Activated naive CD8-positive, alpha-beta T cell treated with anti-CD3 and anti-CD28 coated beads for 36 hours (primary cell): ENCODE measurements at places on chromosomes 2 and 18. TPM values are rescaled to one million over a fixed set of nuclear protein-coding genes. Genes with fewer than 3 reads are reported as not detected.

The MAPRE3 gene
- total RNA-seq, result 2.3 TPM

The CDK15 gene
- total RNA-seq, result not detected

DNA sequence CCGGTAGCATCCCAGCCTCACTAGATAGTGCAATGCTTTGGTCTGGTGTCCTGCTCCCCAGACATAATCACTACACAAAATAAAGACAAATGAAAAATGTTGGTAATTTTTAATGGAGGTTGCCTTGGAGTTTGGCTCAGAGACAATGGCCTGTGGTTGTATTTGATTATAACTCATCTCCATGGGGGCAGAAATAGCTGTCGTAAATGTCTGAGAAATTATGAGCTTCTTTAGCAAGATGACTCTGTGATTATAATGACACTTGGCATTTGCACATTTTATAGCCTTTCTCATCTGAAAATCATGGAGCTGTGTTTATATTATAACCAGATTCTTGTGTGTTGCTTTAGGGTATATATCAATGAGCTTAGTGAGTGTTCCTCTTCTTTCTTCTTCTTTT lies 1779.7 kb upstream of the CELF4 start:
- no peak for DNase-seq

The CNDP1 gene
- total RNA-seq, result not detected

- no peak for DNase-seq
Observed at GRCh38 chr18:35038881-35039491, 2.2 kb upstream of the MAPRE2 start.

DNA sequence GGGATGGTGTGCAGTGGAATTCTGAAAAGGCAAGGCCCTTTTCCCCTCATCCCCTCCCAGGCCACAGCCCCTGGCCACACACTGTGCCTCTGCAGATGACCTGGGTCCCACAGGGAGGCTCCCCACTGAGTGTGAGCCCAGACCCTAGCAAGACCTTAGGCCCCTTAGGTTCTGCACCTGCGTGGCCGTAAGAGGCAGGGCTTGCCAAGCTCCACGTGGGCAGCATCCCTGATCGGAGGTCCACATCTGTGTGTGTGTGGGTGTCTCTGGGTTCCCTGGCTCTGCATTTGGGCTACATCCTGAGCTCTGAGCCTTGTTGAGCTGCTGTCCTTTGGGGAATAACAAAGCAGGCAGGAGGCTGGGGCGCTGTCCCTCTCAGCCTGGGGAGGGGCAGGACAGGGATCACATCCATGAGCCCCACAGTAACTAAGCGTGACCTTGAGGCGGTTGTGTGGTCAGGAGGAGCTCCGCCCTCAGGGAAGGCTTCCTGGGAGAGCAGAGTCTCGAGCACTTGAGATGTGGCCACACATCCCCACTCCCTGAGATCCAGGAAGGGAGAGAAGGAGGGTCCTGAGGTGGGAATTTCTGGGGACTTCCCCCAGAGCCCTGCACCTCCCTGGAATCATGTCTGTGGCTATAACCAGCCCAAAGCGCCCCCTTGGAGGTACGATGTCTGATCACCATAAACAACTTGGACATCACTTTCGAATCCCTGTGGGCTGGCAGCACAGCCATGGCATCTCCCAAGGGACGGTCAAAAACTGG lies 84.8 kb downstream of the STPG4 start:
- no peak for DNase-seq

DNA sequence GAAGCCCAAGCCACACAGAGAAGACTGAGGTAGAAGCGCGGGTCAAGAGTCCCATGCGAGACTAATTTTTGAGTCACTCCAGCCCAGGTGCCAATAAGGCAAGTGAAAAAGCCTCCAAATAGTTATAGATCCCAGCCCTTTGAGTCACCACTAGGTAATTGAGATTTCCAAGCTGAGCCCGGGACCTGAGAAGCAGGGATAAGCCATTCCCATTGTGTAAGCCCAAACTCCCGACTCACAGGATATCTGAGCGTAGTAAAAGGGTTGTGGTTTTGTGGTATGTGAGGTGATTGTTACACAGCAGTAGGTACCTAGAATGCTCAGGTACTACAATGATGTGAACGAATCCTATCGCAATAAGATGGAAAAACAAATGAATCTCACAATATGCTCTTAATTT lies 560.7 kb downstream of the DSC3 start:
- no peak for DNase-seq

The ERBB4 gene
- total RNA-seq, result not detected
